ENCODE measurements at places on chromosomes 5 and 9.

- DNase-seq, result no peak
These were observed 42.3 kb downstream of the FGF1 start for GRCh38 chr5:142643634-142644033.

- DNase-seq, result no peak
These were observed 153.5 kb downstream of the SV2C start for GRCh38 chr5:76236684-76237083.

GRCh38 chr9:117916291-117916690 lies 212.1 kb downstream of the TLR4 start:
- no peak for DNase-seq

DNA sequence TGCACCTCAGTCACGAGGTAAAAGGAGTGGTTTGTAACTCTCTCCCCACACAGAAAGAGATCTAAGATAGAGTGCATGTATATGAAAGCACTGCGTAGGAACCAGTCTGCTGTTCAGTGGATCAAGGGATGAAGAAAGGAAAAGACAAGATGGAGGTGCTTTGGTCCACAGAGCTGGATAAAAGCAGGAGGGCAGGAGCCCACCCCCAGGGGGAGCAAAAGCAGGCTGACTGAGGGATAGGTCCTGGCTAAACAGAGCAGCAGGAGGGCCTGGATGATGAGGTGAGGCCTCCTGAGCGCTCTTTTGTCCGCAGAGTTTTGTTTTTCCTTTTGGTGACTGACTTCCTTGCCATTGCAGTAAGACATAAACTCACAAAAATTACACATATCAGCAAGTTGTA lies 293.5 kb upstream of the C9orf72 start:
- DNase-seq, result no peak

- DNase-seq, result no peak
These were observed 5.1 kb upstream of the RALGDS start for GRCh38 chr9:133125941-133126696.

DNA sequence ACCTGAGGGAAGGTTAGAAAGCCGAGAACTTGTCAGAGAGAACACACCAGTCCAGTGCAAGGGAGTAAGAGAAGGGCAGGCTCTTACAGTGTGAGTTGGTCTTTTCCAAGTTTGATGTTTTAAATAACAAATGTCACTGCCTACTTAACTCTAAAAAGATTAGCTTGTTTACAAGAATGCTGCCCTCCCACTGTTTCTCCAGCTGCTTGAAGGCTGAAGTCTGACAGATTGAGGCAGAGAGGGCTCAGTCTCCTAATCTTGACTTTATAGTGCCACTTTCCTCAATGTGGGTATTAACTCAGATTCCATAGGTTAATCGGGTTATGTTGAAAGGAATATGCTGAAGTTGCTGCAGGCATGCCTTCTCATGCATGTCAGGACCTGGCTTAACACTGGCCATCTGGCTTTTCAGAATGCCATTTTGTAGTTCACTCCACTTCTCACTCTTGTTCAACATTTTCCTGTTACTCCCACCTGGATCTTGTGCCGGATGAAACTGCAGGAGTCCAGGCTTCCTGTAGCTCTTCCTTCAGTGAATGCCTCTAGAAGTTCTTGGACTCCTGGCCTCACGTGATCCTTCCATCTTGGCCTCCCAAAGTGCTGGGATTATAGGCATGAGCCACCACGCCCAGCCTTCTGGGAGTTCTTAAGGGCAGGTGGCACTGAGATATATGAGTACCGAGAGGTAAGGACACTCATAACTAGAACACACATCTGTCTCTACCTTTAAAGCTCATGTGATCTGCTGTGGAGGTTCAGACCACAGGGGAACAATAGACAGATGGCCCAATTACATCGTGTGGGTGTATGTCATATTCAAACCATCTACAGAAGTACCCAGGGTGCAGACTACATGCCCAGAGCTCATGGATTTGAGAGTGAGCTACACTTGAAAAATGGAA lies 249.7 kb downstream of the ARHGAP26 start:
- no peak for DNase-seq

DNA sequence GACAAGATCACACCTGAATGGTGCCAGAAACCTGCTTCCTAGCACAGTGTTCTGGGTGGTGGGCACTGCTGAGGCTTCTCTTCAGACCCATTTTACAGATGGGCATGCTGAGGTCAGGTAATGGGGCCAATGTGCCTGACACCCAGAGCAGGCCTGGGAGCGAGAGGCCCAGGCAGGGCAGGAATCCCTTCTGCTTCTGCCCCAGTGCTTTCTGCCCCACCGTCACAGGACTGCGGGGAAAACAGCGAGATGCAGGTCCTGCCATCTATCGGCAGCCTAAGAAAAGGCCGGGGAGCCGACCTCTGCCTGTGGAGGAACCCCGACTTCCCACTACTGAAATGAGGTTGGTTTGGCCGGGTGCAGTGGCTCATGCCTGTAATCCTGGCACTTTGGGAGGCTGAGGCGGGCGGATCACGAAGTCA lies 22.8 kb upstream of the RNU6ATAC start:
- no peak for DNase-seq

- no peak for DNase-seq
These were observed 7.6 kb downstream of the ITK start for GRCh38 chr5:157188270-157188669.

GRCh38 chr5:126976520-126977172 lies 53.7 kb downstream of the MARCHF3 start:
- no peak for DNase-seq

- DNase-seq, result no peak
These were observed 74.1 kb downstream of the PAX5 start for GRCh38 chr9:36959681-36960574.

GRCh38 chr9:124457887-124458431 lies 7.7 kb downstream of the ADGRD2 start:
- DNase-seq, result no peak
